ENCODE measurements at places on chromosomes 11 and 22. TPM values are rescaled to one million over a fixed set of nuclear protein-coding genes. Genes with fewer than 3 reads are reported as not detected.

CFAP300 gene
- not detected for total RNA-seq

GRIK4 gene
- total RNA-seq = not detected

C11orf87 gene
- total RNA-seq = not detected

DNA sequence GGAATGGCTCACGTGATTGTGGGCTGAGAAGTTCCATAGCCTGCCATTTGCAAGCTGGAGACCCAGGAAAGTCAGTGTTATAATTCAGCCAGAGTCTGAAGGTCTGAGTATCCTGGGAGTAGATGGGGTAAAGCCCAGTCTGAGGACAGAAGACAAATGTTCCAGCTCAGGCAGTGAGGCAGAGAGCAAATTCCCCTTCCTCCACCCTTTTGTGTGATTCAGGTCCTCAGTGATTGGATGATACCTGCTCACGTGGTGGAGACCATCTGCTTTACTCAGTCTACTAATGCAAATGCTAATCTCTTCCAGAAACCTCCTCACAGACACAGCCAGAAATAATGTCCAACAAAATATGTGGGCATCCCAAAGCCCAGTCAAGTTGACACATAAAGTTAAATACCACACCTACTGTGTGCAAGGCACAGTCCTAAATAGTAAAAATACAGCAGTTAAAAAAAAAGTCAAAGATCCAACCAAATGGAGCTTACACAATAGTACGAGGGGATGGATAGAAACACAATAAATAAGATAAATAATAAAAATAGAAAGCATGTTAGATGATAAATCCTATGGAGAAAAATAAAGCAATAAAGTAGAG, 13.2 kb upstream of the APOL6 start:
- no peak for DNase-seq

DNA sequence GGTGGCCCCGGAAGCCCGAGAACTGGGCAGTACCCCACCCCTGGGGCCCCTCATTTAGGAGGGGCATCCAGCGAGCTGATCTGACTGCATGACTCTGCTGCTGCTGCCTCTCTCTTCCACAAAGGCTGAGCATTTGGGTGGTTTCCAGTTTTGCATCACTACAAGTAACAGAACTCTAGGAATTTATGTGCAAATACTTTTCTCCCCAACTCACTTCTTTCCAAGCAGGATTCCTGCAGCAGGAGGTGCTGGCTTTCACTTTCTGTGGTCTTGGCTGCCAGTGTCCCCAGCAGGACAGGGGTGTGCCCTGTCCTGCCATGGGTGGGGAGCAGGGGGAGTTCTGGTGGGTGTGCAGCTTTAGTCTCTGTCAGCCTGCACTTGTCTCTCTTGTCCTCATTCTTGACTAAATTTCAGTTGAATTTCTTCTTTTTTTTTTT, 21.2 kb downstream of the UPB1 start:
- DNase-seq = no peak

GRCh38 chr11:17561111-17561415, 14.0 kb downstream of the OTOG start:
- no peak for DNase-seq

DNA sequence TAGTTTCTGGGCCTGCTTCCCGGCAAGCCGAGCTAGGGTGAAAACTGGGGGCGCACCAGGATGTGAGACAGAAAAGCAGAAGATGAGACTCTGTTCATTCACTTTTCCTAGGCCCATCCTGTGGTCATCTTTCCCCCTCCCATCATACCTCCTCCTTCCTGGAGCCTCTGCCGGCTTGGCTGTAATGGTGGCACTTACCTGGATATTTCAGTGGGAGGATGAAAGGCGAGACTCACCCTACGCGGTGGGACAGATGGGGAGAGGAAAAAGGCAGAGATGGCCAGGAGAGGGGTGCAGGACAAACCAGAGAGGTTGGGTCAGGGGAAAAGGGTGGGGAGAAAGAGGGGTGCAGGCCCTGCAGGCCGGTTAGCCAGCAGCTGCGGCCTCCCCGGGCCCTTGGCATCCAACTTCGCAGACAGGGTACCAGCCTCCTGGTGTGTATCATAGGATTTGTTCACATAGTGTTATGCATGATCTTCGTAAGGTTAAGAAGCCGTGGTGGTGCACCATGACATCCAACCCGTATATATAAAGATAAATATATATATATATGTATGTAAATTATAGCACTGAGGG, 41.5 kb upstream of the NNMT start:
- DNase-seq = no peak

- DNase-seq = no peak
These were observed 57.6 kb downstream of the JRKL start for GRCh38 chr11:96447208-96448110.

DNA sequence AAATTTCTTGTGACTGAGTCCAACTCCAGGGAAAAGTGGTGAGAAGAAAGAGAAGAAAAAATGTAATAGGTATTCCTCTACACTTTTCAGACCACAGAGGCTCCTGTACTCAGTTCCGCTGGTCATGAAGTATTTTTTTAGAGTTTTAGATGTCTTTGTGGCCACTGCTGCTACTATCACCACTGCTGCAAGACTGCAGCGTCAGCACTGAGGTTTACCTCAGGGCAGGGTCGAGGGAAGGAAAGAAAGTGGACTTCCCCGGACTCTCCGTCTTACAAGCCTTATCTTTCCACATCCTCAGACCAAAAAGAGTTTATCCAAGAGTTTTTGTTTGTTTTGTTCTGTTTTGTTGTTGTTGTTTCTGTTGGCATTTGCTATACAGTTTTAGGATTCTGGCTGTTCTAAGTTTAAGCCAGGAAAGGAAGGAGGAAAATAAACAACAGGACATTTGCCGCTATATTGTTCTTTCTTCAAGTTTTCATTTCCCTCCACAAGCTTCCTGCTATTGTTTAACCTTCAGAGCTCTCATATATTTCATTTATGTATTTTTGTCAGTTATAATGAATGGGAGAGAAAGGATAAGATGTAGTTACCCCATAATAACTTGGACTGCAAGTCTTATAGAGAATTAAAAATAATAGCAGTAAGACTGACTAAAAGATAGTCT, 919.3 kb downstream of the NTM start:
- no peak for DNase-seq

- no peak for DNase-seq
These were observed 225.7 kb downstream of the CTTN start for GRCh38 chr11:70623906-70624597.

GRCh38 chr11:123209591-123209990, 14.5 kb upstream of the CLMP start:
- no peak for DNase-seq

DNA sequence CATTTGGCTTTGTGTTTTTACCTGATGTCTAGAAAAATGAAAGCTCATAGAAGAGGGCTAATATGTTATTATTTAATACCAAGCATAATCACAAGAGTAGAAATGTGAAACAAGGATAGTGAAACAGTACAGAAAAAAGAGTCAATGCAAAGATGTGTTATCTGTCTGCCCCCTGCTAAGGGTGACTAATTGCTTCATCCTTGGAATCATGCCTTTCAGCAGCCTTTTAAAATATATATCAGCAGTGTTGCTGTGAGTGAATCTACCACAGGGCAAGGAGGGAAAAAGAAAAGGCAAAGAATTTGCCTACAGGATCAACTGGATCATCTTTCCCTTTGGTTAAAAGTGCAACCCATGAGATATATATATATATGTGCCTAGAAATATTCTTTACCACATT, 867.2 kb upstream of the RAG2 start:
- no peak for DNase-seq
